ENCODE measurements at places on chromosomes 11 and 22.

DNA sequence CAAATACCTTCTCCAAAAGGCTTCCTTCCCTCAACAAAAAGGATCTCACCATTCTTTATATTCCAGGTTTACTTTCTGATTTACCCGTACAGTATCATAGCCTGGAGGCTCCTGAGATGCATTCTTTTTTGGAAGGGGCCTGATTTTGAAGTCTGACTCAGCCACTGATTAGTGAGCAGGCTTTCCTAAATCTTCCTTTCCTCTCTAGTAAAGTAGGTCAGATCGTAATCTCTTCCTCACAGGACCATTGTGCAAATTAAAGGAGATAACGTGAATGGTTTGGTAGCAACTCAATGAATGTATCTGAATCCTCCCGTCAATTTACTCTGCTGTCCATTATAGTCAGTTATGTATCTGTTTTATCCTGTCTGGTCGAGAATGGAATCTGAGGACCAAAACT lies 227.7 kb upstream of the ANO5 start:
- no peak for DNase-seq

GRCh38 chr11:19777377-19778102 lies 64.9 kb downstream of the NAV2 start:
- DNase-seq: no peak

- no peak for DNase-seq
These were observed 30.1 kb upstream of the CD82 start for GRCh38 chr11:44535191-44535980.

- no peak for DNase-seq
These were observed 2.1 kb downstream of the PAMR1 start for GRCh38 chr11:35523331-35523768.

DNA sequence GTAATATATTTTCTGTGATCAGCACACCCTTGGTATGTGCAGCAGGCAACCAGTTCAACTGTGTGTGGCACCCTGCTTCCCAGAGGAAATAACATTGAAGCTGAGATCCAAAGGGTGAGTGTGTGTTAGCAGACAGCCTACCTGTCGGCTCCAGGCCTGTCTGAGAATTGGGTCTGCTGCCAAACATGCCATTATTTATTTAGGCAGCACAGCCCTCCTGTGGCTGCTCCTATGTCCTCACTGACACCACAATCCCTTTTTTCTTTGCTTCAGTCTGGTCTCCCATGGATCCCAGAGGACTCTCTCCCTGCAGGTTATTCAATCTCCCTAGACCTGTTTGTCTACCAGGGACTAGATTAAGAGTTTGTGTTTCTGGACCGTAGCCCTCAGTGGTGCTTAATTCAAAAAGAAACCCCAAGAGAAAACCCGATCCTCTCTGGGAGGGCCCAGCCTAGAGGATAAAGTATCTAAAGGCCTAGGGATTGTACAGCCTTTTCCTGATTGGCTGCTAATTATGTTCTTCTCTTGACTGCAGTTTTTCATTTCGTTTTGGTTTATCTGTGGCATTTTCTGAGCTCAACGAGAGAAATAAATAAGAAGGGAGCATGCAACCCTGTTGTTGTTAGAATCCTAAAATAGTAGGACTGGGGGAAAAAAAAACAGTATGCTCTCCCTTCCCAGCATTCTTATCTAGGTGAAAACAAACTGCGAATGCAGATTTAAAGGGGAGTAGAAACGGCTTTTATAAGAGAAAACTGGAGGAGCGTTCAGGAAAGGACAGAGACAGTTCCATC lies 24.1 kb downstream of the KCNE3 start:
- DNase-seq: no peak

DNA sequence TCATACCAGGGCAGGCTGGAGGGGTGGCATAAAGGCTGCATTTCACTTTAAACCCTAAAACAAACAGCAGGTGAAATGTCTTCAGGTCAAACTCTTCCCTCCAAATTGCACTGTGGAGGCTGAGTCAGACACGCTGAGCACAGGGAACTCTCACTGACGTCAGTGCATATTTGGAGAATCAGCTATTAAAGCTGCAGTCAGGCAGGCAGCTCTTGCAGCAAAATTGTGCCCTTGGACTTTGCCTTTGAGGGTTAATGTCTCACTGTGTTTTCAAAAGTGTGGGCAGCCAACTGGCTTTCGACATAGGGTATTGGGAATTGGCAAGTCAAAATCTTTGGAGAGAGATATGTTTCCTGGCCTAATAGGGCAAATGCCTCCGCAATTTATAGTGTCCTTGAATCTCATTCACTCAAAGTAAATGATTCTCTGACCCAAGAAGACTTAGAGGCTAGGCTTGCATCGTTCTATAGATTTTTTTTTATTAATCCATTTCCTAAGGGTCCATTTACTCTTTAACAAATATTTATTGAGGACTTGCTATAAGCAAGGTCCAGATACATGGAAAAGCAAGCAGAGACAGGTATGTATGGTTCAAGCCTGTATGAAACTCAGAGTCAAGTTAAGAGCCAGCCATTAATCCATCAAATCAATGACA lies 27.7 kb upstream of the SMCO4 start:
- DNase-seq: no peak
